ENCODE measurements at places on chromosomes 1 and 21.

DNA sequence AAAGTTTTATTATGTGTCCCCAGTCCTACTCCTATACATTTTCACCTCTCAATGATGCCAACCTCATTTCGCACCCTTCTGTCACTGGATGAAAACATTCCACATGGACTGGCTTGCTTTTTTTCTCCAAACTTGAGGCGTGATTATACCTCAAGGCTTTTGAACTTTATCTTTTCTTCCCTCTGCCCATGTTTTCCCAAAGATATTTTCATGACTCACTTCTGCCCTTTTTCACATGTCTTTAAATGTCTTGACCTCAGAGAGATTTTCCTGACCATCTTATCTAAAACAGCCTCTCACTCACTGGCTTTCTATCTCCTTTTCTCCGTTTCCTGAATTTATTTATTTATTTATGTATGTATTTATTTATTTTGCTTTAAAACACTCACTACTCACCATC, 659.0 kb downstream of the PTPRC start:
- no peak for DNase-seq

- DNase-seq, result no peak
These were observed 6.0 kb upstream of the LINGO4 start for GRCh38 chr1:151811181-151811580.

DNA sequence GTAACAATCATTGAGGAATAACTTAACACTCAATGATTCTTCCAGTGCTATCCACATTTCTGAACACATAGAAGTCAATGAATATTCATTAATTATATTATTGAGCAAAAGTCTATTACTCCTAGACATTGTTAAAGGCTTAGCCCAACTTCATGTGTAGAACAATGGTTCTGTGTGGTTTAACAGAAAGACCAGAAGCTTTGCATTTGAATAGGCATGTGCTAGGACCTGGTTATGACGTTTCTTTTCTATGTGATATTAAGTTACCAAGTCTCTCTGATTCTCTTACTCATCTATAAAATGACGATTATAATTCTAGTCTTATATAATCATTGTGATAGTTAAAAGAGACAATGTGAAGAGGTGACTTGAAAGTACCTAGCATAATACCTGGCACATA, 5.2 kb downstream of the NTMT2 start:
- DNase-seq, result no peak

DNA sequence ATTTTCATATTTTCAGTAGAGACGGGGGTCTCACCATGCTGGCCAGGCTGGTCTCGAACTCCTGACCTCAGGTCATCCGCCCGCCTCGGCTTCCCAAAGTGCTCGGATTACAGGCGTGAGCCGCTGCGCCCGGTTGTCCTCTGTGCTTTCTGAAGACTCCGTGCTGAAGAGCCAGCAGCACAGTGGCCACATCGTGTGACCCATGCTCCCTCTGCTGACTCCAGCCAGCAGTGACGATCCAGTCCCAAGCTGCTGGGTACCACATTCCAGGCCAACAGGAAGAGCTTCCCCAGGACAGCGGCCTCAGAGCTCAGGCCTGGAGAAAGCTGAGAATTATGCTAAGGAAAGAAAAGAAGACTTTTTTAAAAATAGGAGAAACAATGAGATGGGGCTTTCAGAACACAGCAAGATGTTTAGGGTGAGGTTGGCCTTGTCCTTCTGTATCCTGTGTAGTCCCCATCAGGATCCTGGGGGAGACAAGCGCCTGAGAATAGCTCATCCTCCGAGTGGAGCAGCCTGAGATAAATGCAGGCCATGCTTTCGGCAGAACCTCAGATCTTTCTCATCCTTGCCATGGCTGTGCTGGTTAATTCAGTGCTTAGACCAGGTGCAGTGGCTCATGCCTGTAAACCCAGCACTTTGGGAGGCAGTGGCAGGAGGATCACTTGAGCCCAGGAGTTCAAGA, 207.1 kb downstream of the SLC35F3 start:
- DNase-seq, result no peak

GRCh38 chr1:53580009-53580400, 120.8 kb downstream of the DMRTB1 start:
- DNase-seq, result no peak

- no peak for DNase-seq
These were observed 289.2 kb upstream of the RUNX1 start for GRCh38 chr21:35338281-35338680.

DNA sequence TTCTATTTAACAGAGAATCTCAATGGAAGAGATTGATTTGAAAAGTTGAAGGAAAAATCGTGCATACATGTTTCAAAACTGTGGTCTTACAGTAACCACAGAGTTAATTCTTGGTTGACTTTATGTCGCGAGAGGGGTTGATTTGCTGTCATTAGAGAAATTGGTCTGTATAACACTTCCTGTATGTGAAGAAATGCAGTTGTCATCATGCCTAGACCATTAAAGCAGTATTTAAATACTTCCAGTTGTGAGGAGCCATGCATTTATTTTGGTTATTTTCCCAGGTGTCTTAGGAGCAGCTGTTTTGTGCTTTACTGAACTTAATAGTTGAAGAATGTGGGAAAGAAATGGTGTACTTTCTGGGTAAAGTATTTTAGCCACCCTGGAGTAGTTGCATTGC, 76.2 kb downstream of the NFIA start:
- DNase-seq, result no peak

GRCh38 chr1:225700889-225701465, 48.1 kb upstream of the ENAH start:
- DNase-seq, result no peak

GRCh38 chr1:181483285-181484195, at the start of gene CACNA1E:
CACNA1E (plus strand) TSS chr1:181483517; CDS start chr1:181483745, 228 bp downstream.
- no peak for DNase-seq

DNA sequence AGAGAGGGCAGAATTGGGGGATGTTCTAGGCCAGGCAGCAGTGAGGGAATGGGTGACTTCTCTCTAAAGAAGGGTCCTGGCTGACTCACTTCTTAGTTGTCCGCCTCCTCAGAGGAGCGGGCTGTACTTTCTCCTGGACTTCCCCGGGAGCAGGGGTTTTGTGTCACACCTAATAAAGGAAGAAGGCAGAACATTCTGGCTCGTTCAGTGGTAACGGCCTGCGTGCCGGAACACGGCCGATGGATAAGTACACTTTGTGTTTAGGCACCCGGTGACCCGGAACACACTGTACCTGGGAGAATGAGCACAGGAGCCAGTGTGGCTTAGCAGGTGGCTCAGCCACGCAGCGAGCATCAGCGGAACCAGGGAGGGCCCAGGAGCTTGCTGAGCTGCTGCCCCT, 84.7 kb downstream of the FBXO2 start:
- no peak for DNase-seq

DNA sequence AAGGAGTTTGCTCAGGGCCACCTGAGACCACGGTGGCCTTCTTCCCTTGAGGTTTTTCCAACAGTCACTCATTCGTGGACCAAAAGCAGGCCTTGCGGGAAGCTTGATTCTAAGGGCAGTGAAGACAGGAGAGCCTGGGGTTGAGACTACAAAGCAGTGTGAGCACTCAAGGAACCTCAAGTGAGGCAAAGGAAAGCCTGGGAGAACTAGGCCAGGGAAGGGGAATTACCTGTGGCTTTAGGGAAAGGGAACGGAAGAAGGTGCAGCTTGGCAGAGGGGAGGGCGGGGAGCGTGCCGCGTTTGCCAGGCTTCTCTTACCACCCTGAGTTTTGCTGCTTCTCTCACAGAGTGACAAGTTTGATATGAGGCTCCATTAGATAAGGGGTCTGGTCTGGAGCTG, 114.3 kb downstream of the DHRS3 start:
- no peak for DNase-seq

GRCh38 chr1:31904339-31905092, 33.7 kb downstream of the PTP4A2 start:
- DNase-seq, result no peak

DNA sequence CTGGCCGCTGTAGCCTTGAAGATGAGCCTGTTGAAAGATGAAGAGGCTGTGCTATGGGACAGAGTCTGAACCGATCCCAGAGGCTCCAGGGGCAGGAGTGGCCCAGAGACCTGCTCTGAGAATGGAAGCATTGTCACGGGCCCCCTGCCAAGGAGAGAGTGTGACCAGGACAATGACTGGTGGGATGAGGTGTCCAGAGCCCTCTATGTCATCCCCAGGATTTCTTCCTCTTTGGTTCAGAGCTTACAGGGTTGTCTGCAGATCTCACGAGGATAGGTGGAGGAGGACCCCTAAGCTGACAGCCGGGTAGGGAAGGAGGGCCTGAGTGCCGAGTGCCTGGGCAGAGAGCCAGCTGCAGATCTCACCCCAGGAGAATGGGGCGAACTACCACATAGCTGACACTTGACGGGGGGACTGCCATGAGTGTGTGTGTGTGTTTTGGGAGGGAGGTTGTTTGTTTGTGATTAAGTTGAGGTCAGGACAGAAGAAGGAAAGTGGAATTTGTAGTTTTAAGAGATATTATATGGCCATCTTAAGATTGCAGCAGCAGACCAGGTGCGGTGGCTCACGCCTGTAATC, 25.4 kb downstream of the PIK3CD start:
- no peak for DNase-seq

DNA sequence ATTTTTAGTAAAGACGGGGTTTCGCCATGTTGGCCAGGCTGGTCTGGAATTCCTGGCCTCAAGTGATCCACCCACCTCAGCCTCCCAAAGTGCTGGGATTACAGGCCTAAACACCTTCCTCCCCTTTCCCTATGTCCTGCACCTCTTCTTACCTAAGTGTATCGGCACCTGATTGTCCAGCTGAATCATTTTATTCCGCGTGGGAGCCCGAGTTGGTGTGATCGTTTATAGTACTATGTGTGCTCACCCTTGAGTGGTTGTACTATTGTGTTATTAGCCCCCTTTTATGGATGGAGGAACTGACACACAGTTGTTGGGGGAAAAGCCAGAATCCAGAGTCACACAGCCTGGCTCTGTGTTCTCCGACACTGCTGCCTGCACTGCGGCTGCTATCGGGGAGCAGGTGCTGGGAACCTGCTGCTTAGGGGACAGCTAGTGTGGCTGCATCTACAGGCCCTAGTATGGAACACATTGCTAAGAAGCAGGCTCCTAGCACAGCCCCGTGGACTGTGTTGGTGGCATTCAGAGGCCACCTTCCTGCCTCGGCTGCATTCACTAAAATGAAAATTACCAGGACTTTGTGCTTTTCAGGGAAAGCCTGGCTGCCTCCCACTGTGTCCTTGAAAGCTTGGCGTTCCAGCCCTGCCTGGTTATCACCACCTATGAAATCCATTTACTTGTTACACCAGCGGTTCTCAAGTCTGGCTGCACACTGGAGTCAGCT, 21.6 kb downstream of the ENO1 start:
- DNase-seq, result no peak

GRCh38 chr1:155968051-155968400, 10.3 kb downstream of the ARHGEF2 start:
- DNase-seq, result no peak

DNA sequence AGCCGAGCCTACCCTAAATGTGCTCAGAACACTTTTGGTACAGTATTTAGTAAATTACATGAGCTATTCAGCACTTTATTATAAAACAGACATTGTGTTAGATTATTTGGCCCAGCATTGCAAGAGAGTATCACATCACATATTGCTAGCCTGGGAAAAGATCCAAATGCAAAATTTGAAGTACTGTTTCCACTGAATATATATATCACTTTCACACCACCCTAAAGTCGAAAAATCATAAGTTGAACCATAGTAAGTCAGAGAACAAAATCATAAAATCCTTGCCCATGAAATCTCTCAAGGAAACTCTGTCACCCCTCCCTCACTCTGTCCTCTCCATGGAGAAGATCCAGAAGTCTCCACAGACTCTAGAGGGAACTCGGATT, 33.1 kb downstream of the RGS8 start:
- no peak for DNase-seq

DNA sequence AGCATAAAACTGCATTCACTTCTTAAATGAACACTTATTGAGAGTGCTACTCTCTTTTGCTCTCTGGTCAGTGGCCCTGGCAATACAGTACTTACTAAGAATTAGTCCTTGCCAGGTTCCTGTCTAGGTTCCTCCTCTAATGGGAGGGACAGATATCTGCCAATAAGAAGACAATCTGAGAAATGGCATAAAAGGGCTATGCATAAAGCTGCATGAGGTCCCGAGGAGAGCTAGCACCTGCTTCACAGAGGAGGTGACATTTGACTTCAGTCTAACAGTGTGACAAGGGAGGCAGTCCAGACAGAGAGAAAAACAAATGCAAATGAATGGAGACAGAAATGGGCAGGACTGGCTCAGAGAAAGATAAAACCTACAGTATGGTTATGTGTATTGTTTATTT, 357.1 kb upstream of the SGIP1 start:
- no peak for DNase-seq

GRCh38 chr1:54001591-54001990, 16.4 kb downstream of the LDLRAD1 start:
- DNase-seq, result no peak

- no peak for DNase-seq
These were observed 178.1 kb downstream of the PLA2G4A start for GRCh38 chr1:187006896-187007295.

GRCh38 chr1:85976516-85977205, 179.9 kb downstream of the COL24A1 start:
- DNase-seq, result no peak

DNA sequence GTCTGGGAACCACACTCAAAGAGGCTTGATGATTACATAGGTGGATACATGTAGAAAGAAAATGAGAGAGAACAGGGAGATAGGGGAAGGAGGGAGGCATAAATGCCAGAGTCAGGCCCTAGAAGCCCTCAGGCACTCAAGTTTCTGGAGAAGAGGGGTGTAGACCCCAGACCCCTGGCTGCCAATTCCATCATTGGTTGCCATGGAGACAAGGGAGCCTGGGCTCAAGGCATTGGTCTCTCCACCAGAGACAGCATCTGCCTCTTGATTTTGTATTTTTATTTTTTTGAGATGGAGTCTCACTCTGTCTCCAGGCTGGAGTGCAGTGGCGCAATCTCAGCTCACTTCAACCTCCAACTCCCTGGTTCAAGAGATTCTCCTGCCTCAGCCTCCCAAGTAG, 114.3 kb upstream of the GRIK3 start:
- no peak for DNase-seq

GRCh38 chr1:32208469-32208868, 420 bp upstream of the DCDC2B start:
- no peak for DNase-seq

GRCh38 chr1:222912730-222913129, 97.9 kb downstream of the DISP1 start:
- DNase-seq, result no peak

GRCh38 chr21:37908691-37909090, 7.6 kb downstream of the KCNJ6 start:
- DNase-seq, result no peak

DNA sequence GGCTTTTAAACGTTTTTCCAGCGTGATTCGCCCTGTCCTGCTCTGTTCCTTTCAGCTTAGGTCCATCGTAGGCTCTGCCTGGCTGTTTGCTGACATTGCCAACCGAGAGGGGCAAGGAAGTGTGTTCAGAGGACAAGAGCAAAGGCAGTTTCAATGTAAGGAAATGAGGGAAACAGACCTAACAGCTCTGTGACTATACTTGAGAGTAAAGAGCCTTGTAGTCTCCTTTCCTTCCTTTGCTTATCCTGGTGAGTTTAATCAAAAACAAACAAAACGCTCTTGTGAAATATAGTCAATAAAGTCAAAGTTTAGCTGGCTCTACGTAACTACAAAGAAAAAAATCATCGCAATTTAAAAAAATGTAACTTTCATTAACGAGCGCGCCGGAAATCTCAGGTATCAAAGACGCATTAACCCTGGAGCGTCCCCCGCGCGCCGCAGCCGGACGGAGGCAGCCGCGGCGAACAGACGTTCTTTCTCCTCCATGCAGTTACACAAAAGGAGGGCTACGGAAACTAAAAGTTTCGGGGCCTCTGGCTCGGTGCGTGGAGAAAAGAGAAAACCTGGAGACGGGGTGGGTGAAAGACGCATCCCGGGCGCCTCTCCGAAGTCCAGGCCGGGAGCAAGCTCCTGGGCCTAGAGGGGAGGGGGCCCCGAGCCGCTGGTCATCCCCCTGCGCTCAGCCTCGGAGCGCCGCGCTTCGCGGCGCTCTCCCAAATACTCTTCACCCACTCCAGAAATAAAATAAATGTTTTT, 617 bp upstream of the ADGRL2 start:
- DNase-seq, result no peak

Measured in central memory CD4-positive, alpha-beta T cell (primary cell).